ENCODE measurements at places on chromosomes 4 and X.

DNA sequence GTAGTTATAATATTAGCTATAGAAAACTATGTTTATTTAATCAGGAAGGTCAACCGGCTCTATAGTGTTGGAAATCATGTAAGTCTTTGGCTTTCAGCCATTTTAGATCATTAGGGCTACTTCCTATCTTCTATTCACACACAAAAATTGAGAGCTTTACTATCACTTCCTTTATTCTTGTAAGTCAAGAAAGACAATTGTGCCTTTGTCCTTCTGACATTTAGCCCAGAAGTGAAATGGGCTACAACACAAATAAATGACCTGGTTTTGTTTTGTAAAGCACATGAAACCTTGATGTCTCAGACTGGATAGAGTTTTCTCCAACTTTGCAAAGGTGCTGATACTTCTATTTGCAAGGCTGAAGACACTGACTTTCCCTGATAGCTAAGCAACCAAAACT is 122.4 kb upstream of the ACSL4 start:
- DNase-seq = no peak

GRCh38 chr4:113077575-113077974 is 28.1 kb downstream of the ANK2 start:
- DNase-seq = no peak

DNA sequence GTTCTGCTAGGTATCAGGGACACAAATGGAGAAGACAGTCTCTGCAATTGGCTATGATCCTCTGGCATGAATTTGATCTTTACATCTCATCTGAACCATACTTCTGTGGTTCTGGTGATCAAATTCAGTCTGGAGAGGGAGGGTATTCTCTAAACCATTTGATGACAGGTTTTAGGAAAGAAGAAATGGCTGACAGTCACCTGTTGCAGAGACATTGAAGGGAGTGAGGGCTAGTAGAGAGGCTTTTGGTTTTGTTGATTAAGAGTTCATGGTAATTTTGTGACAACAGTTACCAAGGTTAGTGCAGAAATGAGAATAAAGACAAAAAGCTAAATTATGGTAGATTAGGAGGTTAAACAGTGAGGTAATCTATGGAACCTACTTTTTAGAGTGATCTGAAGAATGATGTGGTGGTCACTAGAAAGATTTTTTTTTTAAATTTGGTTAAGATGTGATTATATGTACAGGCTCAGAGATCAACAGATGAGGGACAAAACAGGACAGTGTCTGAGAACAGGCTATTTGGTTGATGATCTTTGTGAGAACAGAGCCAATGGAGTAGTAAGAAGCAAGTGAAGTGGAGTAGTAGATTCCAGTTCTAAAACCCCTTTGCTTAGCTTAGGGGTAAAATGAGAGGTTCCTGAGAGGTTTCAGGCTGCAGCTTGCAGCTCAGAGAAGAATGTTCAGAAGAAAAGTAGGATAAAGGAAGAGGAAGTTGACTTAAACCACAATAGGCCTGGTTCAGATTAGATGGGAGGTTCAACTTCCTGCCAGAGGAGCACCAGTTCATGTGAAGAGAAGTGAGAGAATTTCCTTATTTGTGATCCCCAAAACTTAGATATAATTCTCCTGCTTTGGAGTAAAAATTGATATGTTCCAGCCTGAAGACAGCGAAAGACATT is 34.7 kb downstream of the VSIG4 start:
- no peak for DNase-seq

- no peak for DNase-seq
Measured at GRCh38 chrX:14051416-14051815, 21.7 kb upstream of the GEMIN8 start.

DNA sequence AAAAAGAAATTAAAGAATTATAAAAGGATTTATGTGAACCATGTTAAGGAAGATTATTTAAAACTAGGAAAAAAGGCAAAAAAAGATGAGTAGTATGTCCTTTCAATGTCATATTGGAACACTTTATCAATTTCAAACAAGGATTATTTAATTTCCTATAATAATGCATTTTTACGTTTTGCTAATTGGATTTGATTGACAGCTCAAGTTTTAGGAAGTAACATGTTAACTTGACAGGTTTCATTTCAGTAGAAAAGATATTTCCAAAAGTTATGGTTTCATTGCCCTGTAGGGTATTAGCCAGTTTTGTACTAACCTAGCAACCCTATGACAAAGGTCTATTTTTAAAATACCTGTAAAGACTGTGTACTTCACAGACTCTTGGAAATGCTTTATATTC is 379.6 kb upstream of the ZFP42 start:
- no peak for DNase-seq

- DNase-seq = no peak
Measured at GRCh38 chr4:107640197-107640596, 79.8 kb downstream of the PAPSS1 start.

- no peak for DNase-seq
Measured at GRCh38 chr4:110641218-110641617, 18.3 kb upstream of the PITX2 start.

- no peak for DNase-seq
Measured at GRCh38 chr4:121270389-121270788, 106.3 kb upstream of the TNIP3 start.

DNA sequence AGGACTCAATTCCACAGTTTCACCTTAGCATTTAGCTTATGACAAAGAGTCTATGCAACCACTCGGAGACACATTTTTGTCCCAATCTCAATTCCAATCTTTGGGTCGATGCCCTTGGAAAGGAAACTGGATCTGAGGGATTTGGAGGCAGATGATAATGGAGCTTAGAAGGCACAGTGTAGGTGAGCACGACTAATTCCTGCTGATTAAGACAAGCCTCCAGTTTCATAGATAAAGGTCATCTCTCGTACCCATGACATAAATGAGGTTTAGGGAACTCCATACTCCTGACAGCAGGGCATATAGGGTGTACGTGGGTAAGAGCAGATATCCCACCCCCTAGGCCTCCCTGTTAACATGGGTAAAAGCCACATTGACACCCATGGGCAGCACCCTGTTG is 24.4 kb upstream of the ZNF718 start:
- DNase-seq = no peak

GRCh38 chrX:92232182-92232581 is 453.0 kb downstream of the PCDH11X start:
- DNase-seq = no peak

DNA sequence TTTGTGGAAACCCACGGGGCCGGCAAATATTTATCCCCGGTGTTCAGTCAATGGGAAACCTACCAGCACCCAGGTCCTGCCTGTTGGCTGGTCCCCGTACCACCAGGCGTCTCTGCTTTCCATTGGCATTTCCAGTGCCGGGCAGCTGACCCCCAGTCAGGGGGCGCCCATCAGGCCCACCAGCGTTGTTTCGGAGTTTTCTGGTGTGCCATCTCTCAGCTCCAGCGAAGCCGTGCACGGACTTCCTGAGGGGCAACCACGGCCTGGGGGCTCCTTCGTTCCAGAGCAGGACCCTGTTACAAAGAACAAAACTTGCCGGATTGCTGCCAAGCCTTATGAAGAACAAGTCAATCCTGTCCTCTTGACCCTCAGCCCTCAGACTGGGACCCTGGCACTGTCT is 32.7 kb downstream of the BCORL1 start:
- DNase-seq = no peak

- DNase-seq = no peak
Measured at GRCh38 chr4:168781341-168781740, 228.7 kb downstream of the CBR4 start.

DNA sequence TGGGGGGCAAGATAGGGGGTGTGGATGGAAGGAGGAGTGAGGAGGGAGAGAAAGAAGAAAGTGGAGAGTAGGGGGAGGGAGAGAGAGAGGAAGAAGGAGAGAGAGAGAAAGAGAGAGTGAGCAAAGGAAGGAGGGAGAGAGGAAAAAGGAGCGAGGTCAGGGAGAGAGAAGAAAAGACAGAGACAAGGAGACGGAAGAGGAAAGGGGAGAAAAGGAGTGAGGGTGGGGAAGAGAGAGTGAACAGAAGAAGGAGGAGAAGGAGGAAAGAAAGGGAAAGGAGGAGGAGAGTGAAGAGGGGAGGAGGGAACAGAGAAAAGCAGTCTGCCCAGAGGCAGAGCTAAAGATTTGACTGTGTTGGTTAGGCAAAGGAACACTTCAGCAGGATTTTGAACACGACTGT is 181.6 kb downstream of the MID1IP1 start:
- no peak for DNase-seq

DNA sequence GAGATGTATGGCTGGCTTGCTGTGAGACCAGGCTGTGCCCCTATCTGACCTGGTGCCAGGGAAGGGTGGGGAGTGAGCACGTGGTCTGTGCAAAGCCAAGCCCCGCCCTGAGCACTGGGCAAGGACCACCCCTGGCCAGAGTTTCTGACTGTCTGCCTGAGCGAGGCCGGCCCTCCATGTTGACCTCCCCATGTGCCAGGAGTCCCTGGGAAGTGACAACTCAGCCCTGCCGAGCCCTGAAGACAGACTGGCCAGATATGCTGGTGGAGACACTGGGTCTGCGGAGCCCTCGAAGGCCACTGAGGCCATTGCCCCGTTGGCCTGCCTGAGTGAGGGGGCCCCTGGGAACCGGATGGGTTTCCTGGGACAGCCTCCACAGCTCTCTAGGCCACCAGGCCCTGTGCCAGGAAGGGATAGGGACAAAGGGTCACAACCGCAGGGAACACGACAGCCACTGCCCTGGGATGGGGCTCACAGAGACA is 7.1 kb upstream of the BGN start:
- DNase-seq = no peak

DNA sequence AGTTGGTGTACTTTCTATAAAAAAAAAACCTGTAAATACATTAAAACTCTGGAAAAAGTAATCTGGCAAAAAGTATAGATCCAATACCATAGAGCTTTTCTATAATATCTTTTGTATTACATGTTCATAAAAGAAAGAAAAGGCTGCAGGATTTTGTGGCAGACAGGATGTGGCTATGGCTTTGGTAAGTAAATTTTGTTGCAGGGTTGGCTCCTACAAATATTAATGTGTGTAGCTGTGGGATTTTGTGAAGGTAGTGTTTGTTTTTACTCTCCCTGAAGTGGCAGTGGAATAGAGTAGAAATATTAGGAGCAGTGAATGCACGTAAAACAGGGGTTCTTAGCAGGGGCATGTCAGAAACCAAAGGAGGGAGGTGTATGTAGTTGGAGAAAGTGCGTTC is 84.8 kb downstream of the TSPAN7 start:
- no peak for DNase-seq

DNA sequence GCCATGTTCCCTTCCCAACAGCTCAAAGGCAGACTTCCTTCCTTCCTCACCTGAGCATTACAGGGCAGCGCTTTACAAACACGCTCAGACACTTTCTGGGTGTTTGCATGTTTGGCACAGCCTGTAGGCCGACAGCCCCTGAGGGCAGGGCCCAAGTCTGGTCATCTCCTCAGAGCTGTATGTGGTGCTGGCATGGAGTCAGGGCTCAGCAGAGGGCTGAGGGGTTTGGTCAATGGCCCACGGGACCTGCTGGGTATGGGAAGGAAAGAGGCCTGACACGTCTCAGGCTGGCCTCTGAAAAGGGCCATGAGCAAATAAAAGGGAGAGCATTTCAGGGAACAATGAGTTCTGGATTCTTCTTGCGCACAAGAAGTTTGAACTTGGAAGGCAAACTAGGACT is 73.8 kb upstream of the MAP3K15 start:
- no peak for DNase-seq

DNA sequence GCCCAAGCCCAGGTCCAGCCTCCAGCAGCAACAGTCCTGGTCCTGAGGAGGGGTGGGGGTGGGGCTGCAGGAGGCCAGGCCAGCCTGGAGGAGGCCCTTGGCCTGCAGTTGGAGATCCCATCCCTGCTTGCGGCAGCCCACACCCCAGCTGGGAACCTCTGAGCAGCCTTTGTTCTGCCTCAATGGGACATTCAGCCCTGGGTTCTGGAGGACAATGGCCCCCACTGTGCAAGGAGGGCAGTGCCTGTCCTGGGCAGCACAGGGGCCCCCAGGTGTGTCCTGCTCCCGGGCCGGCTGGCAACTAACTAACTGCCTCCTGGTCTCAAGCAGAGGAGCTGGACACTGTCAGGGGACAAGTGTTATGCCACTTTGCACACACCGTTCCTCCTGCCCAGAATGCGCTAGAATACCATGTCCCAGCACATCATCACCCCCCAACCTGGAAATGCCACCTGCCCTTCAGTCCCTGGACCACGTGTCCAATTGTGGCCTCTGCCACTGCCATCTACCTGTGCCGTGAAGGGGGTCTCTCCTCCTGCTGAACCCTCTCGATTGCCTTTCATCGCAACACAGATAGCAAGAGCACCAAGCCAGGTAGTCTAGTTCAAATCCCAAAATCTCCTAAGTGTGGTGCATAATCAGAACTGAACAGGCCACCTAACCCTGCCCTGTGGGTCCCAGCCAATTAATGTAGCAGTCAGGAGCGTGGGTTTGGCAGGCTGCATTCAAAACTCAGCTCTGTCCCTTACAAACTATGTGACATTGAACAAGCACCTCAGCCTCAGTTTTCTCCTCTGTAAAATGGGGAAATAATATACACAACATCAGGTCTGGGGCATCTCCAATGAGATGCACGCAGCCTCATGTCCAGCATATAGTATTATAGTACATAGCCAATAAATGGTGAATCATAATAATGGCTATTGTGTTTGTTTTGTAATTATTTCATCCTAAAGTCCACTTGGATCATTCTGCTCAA is 8.8 kb downstream of the PPP2R2C start:
- no peak for DNase-seq

GRCh38 chrX:140975472-140975871 is 26.9 kb upstream of the SPANXB1 start:
- DNase-seq = no peak

DNA sequence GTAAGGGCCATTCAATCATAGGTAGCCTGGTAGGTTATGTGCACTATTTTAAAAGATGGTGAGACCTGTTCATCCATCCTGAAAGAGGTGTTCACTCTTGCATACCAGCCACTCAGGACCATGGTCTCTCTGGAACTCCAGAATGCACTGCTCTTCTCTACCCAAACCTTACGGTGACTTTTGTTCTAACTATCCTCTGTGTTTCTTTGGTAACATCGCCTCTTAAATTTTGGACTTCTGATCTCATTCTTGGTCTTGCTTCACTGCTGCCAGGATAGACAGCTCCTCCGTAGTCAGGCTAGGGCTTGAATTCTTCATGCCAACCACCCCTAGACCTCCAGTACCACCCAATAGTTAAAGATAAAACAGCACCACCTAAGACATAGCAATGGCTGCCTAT is 346.3 kb upstream of the GALNT7 start:
- no peak for DNase-seq

DNA sequence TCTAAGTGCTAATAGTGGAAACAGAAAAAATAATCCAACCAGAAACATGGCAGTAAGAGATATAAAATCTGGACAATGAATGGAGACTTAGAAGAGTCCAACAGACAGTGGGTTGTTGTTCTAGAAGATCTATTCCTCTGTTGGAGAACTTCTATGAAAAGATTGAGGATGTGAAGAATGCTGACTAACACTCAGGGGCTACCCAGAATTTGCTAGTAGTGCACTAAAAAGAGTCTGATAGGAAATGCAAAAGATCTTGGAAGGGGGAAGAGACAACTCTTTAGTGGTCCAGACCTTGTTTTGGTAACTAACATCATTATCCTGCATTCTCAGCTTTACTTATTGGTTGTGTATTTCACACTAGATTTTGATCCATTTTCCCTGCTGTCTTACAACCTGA is 77.9 kb downstream of the SMARCA1 start:
- DNase-seq = no peak

- DNase-seq = no peak
Measured at GRCh38 chrX:73206366-73206765, 8.3 kb downstream of the NAP1L2 start.

- DNase-seq = peak; percentile 68
Measured at GRCh38 chr4:65968831-65969558, 298.7 kb upstream of the EPHA5 start.
